ENCODE measurements at places on chromosomes 11 and 22.

DNA sequence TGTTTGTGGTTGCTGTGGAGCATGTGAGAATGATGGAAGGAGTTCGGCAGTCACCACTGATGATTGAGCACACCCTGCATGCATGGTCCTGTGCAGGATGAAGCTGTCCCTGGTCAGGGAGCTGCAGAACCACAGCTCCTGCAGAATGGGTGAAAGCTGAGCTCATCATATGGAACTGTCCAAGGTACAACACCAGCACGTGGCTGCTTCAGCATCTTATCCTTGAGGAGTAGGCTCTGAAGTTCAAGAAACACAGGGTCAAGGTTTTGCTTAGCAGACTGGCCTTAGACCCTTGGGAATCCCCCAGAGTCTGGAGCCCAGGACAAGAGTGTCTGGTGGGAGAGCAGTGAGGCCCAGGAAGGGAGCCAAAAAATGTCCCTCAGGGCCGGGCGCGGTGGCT, 182.4 kb upstream of the LARGE1 start:
- no peak for DNase-seq

DNA sequence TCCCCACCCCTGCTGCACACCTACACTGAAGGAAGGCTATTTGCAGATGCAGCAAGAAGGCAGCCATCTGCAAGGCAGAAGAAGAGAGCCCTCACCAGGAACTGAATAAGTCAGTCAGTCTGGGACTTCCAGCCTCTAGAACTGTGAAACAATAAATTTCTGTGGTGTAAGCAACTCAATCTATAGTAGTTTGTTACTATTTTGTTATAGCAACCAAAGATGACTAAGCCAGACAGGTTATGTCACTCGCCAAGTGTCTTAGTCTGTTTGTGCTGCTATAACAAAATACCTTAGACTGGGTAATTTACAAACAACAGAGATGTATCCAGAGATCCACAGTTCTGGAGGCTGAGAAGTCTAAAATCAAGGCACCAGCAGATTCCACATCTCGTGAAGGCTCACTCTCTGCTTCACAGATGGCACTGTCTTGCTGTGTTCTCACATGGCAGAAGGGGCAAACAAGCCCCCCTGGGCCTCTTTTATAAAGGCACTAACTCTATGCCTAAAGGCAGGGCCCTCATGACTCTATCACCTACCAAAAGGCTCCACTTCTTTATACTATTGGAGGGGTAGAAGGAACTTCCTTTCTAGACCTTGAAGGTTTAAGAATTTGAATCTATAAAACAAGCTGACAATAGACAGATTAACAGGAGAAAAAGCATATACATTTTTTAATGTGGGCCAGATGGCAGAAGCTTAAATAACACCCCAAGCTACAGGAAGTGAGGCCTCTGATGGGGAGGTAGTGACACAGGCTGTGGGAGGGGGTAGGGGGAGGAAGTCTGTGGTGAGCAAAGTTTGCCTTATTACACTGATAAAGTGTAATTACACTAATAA, 12.3 kb downstream of the APOL6 start:
- DNase-seq = no peak

- no peak for DNase-seq
Observed at GRCh38 chr22:32628628-32629572, 154.3 kb downstream of the FBXO7 start.

GRCh38 chr22:27299181-27300085, 502.1 kb downstream of the MN1 start:
- DNase-seq = no peak

DNA sequence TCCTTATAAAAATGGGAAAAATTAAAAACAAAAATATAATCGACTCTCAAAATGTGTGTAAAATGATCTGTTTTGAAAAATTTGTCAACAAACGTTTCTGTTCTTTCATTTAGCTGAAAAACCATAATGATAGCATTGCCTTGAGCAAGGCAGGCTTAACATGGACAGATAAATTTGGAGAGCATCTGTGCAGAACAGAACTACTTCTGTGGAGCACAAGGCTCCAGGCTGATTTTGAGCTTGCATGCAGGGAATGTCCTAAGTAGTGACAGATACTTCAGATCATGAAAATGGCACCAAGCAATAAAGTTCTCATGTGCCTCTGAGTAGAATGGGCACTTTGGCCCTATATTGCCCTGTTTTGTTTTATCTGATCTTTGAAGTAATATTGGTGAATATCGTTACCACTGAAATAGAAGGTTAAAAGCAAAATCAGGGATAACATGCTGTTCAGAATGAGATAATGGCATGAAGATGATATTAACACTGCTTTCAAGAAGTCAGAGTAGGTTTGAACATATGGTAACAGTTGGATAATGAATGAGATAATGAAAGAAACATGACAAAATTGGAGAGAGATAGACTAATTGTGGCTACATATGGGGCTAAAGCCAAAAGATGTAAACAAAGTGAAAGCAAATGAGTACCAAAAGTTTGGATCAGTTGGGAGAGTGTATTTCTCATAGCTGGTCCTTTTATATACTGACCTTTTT, 730.5 kb upstream of the CCDC179 start:
- no peak for DNase-seq
